AG08395 (cell line): ENCODE measurements at places on chromosomes 3 and 15.
A peak's percentile ranks its signal among the peaks of the same experiment; 100 is the strongest.

DNA sequence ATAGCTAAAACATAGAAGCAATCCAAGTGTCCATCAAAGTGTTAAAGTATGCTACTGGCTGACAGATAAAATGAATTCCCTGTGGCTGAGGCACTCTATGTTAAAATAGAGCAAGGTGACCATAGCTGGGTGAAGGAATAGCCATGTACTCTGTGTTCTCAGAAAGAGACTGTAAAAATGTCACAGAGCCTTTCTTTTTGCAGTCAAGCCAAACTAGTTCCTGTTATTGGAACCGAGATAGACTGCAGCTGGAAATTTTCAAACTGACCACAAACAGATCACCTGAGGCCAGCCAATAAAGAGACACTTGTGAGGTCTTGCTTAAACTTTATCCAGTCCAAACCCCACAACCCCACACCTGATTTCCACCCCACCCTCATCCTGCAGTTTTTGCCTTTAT lies 422.8 kb upstream of the NAALADL2 start:
- no peak for DNase-seq

DNA sequence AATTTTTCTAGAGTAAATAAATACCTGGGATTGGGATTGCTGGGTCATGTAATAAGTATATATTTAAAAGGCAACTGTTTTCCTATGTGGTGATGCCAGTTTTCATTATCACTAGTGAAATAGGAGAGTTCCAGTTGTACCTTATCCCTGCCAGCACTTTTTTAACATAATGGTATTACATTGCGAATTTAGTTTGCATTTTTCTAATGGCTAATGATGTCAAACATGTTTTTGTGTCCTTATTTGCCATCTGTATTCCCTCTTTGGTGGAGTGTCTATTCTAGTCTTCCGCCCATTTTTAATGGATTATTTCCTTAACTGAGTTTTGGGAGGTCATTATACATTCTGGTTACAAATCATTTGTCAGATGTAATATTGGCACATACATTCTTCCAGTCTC lies 88.3 kb downstream of the GHSR start:
- DNase-seq, result no peak

- DNase-seq, result peak; percentile 91
These were observed 12.4 kb upstream of the CCDC80 start for GRCh38 chr3:112653209-112653871.

- no peak for DNase-seq
These were observed 11.3 kb downstream of the RAB8B start for GRCh38 chr15:63200464-63201249.

DNA sequence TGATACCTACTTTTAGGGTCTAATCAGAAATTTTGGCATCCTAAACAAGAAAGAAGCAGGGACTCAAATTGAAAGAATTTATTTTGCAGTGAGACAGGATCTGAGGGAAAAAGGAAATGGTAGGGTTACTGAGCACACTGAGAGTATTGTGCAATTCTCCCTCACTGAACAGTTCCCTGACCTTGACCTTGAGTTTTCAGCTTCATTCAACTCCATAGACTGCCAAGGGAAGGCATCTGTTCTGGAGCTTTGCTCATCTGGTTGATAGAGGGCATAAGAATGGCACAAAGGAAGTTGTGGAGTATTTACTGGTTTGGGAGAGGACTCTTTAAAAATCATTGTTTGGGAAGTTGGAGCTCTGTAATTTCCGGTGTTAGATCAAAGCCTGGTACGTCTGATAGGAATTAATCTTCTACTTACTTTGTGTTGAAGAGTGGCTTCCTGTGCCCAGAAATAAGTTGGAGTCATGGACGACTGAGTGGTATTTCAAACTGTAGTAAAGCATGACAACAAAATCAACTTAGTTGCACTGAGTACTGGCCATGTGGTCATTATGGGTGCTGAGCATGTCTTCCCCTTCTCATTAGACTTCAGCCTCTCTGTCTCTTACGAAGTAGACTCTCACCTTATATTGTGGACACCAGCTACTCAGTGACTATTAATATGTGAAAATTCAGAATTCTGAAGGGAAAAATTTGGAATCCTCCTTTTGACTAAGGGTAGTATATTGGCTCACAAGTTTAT lies 40.8 kb downstream of the CLDN1 start:
- no peak for DNase-seq

DNA sequence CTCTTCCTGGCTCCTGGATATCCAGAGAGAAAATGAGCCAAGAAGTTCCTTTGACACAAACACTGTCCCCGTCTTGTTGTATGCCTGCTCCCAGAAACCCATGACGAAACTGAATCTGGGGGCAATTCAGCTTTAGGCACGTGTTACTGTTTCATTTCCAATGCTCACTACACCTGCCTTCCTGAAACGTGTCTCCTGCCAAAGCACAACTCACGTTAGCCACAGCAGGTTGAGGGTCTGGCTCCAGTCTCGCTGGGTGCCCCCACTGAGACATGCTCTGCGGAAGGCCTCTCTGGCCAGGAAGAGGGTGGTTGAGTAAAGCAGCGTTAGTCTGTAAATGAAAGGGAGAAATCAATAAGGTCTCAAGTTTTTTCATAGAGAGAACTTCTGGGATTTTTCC lies 6.7 kb downstream of the RFT1 start:
- DNase-seq, result no peak

DNA sequence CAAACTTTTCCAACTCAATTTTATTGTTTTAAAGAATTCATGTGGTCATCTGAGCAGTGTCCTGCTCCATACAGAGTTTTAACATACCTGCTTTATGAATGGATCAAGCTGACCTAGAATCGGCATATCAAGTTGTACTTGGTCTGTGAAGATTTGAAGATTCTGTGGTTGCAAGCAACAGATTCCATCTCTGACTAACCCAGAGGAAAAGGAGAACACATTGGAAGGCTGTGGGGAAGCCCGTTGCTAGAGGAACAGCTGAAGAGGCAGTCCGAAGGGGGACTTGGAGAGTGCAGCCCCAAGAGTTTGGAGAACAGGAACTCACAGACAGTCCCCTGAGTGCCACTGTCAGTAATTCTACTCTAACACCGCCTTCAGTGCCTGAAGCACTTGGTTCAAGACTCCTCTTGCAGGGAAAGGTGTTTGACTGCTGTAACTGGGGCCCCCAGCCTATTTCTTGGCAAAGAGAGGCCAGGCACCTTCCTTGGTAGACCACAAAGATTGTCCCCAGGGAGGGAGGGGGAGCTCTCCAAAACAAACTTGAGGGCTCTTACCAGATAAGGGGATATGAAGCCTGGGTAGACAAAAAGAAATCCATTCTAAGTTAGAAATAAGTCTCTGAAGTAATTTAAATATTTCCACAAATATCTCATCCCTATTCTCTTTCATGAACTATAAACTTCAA lies 88.8 kb downstream of the LARS2 start:
- DNase-seq, result no peak

DNA sequence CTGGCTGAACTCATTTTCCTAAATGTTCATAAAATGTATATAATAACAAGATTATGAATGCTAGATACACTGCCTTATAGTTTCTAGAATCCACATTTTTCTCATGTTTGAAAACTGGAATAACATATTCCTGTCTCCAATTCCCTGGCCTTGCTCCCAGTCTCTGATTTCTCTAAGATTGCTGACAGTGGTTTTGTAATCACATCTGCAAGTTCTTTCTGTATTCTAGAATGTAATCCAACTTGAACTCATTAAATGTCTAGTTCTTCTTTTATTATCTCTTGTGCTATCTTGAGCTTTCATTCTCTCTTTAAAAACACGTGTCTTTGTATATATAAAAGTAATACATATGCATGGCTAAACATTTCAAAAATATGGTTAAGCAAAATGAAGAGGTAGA lies 215.2 kb upstream of the ADAMTS9 start:
- peak; percentile 29 for DNase-seq

- DNase-seq, result no peak
These were observed 790 bp downstream of the SKOR1 start for GRCh38 chr15:67825881-67826716.

GRCh38 chr15:92226020-92226612 lies 167.6 kb upstream of the ST8SIA2 start:
- DNase-seq, result peak; percentile 34

DNA sequence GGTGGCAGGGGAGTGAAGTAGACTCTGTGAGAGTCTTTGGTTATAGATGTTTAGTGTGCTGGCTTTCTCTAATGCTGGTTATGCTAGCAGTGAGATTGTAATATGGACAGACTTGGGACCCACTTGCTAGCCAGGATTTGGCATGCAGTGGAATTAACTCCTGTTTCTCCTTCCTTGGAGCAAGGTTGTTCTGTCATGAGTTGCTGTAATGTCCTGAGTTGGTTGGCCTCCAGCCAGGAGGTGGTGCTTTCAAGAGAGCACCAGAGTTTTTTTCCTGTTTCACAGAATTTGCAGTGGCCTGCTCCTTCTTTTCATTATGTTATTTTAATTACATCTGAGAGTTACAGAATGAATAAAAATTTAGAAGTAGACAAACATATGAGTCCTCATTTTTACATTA lies 88.1 kb upstream of the PXYLP1 start:
- no peak for DNase-seq

GRCh38 chr3:119990888-119991287 lies 103.4 kb downstream of the GSK3B start:
- peak; percentile 42 for DNase-seq
